HT-29 (cell line): ENCODE measurements at places on chromosomes 11 and 22.
A peak's percentile ranks its signal among the peaks of the same experiment; 100 is the strongest.

- DNase-seq = no peak
Measured at GRCh38 chr22:30370641-30371230, 13.9 kb downstream of the CCDC157 start.

DNA sequence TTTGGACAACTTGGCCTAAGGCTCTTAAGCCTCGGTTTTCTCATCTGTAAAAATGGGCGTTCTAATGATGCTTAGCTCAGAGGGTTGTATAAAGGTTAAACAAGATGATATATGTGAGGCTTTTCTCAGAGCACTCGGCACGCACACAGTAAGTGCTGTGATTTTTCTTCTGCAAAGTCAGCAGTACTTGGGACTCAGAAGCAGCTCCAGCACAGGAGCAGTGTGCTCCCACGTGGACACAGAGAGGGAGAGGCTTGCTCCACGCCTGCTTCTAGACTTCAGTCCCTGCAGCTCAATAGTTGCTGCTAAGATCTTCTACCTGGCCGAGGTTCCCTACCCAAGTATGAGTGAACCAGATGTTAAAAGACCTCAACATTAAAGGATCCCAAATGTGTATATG, 39.9 kb upstream of the PHF21A start:
- DNase-seq = no peak

- DNase-seq = no peak
Measured at GRCh38 chr11:84414920-84415319, 1128.8 kb upstream of the CCDC90B start.

GRCh38 chr22:38230108-38230825, 28.5 kb downstream of the MAFF start:
- peak; percentile 71 for DNase-seq

GRCh38 chr11:92070026-92070889, 154.4 kb upstream of the FAT3 start:
- no peak for DNase-seq

- no peak for DNase-seq
Measured at GRCh38 chr11:120027546-120028180, 110.2 kb downstream of the TRIM29 start.

DNA sequence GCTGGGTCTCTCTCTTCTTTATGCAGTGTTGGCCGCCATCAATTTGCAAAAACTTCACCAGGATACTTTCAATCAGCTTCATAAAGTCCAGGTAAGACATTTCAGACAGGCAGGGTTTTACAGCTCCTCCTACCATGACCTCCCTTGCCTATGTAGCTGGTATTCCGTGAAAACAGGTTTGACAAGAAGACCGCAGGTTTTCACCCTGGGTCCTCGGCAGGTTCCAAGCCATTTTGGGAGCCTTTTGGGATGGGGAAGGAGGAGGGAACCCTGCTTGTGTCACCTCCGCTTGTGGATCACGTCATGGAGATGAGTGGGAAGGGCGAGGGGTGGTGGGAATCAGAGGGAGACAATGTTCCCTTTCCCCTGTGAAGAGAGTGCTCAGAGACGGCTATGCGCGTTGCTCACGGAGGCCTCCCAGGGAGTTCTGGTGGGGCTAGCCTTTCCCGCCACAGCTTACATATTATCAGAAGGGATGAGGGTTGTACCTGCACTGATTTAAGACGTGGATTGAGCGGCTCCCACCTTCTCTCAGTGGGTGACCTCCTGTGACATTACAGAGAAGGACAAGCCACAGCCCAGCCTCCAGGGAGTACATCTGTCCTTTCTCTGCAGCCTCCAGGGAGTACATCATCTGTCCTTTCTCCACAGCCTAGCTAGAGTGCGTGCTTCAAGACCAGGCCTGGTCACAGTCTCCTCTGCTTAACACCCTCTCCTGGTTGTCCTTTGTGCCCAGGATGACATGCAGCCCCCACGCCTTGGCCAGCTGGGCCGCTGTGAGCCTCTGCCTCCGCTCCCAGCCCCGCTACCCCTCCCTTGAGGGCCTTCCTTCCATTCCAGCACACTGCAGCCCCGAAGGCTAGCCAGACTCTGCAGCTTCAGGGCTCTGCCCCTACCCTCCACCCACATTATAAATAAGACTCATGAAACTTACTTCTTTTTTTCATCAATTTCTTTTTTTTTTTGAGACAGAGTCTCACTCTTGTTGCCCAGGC, 17.2 kb downstream of the GLB1L3 start:
- no peak for DNase-seq

DNA sequence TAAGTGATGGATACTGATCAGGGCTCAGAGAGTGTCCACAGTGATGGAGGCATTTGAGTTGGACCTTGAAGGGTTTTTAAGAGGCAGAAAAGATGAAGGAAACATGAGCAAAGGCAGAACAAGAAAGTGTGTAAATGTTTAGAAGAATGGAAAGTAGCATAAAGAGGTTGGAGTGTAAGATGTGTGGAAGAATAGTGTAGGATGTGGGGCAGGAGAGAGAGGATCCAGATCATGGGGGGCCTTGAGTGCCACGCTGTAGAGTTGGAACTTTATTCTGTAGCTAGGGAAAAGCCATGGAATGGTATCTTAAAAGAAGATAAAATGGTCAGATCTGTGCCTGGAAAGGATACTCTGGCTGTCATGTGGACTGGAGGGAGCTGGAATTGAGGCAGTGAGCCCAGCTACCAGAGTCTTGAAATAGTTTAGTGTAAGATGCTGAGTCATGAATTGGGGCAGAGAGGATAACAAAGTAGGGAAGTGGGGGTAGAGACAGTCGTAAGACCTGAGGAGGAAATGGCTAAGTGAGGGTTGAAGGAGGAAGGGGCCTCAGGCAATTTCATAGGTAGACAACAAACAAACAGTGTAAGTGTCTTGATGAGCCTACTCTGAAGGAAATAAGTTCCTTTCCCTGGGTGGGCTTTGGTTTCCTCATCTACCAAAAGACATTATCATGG, 6.7 kb downstream of the KCNE3 start:
- no peak for DNase-seq

GRCh38 chr11:84905411-84905810, 721.7 kb downstream of the DLG2 start:
- no peak for DNase-seq

- no peak for DNase-seq
Measured at GRCh38 chr11:46381819-46382645, 563 bp downstream of the MDK start.

DNA sequence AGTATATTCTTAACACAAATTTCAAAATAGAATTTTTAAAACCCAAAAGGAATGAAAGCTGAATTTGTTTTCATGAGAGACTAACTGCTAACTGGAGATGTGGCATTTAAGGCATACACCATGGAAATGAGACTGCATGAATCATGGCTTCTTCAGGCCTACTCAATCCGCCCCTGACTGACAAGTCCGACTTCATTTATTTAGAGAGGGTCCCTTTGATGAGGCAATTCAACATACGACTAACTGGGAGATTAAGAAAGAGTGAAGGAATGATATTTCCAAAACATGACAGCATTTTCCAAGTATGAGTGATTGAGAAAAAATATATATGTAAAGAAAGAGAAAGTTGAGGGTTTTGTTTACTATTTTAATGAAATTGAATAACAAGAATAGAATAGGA, 720.1 kb downstream of the DLG2 start:
- DNase-seq = no peak

GRCh38 chr11:78459738-78460137, 42.1 kb upstream of the GAB2 start:
- DNase-seq = no peak

- no peak for DNase-seq
Measured at GRCh38 chr11:61174273-61174672, 13.0 kb upstream of the VPS37C start.

GRCh38 chr22:33271390-33272161, 213.4 kb upstream of the SYN3 start:
- no peak for DNase-seq

DNA sequence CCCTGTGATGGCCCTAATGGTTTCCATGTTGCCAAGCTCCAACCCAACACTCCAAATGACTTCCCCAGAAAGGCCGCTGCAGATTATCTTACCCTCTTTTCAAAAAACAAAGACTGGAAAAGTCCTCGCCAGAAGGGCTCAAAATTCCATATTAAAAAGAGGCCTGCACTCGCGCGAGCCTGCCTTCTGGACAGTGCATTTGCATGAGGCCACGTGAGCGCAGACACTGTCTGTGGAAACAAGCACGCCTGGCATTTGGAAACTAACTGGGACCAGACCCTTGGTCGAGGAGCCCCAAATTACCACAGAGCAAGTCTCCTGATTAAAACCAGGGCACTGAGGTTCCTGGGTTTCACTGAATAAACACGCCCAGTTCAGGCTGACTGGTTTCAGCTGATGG, 42.9 kb downstream of the ABTB2 start:
- DNase-seq = no peak

- DNase-seq = no peak
Measured at GRCh38 chr11:72250661-72251464, 6.9 kb upstream of the PHOX2A start.

- no peak for DNase-seq
Measured at GRCh38 chr11:3155691-3156258, 9.3 kb downstream of the OSBPL5 start.

GRCh38 chr11:7413961-7414915, 71.1 kb upstream of the OLFML1 start:
- no peak for DNase-seq

DNA sequence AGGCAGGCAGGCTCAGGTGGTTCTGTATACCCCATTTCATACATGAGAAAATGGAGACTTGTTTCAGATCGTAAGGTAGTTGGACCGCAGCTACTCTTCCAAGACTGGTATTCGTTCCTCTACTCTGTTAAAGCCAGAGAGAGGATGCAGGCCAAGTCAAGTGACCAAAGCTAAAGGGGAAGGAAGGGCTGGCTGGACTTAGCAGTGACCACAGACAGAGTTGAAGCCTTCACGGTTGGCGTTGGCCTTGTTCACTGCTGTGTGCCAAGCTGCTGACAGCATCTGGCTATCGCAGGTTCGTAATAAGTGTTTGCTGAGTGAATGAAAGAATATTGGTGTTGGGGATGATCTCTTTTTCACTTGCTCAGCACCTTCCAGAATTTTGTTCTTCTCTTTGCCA, 64.2 kb downstream of the PTPRJ start:
- DNase-seq = no peak

DNA sequence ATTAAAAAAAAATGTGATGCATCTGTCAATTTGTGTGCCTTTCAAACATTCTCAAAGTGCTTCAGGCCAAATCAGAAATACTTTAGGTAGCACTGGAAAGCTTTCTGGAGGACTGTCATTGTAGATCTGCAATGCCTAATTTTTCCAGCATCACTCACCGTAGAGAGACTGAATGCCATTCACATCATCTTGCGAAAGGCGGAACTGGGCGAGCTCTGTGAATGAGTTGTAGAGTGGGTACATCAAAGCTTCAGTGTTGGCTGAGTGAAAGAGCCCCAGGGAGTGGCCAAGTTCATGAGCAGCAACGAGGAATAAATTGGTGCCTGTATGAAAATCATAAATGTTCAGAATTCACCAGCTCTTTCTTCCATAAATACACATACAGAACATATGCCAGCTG, 4.0 kb downstream of the MMP10 start:
- no peak for DNase-seq

GRCh38 chr11:133956650-133957633, at the start of gene IGSF9B:
Gene IGSF9B (minus strand): TSS chr11:133956968. CDS start chr11:133956754, 214 bp downstream.
- DNase-seq = peak; percentile 94

DNA sequence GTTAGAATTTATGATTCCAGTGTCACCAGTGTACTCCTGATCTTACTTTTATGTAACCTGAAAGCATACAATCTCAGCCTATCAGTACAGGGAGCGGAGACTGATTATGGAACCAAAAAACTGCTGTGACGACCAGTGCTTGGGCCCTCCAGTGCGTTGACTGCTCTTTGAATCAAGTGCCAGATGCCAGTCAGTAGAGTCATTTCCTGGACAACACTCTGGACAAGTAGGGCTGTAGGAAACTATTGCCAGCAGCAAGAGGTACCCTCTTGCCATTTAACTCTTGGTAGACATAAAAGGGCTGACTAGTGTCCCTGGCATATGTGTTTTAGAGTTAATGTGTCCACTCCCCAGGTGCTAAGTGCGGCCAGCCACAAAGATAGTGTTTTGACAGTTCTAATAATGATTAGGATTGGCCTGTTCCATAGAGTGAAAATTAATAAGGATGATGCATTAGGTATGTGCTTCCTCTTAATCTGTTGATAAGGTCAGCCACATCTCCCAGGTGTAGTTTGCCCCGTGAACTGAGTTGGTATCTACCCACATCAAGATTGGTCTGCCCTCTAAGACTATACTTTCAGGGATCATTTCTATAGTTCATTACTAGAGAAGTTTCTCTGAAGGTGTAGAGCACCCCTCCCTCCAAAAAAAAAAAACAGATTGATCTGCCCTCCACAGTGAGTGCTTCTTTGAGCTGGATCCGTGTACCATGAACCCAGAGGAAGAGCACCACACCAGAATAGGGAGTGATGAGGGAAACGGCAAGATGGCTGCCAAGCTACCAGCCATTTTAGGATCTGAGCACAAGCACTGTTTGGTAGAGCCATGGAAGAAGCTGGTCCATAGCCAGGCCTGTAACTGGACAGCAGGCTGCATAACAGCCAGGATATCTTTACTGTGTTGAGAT, 20.7 kb upstream of the AIFM3 start:
- no peak for DNase-seq

DNA sequence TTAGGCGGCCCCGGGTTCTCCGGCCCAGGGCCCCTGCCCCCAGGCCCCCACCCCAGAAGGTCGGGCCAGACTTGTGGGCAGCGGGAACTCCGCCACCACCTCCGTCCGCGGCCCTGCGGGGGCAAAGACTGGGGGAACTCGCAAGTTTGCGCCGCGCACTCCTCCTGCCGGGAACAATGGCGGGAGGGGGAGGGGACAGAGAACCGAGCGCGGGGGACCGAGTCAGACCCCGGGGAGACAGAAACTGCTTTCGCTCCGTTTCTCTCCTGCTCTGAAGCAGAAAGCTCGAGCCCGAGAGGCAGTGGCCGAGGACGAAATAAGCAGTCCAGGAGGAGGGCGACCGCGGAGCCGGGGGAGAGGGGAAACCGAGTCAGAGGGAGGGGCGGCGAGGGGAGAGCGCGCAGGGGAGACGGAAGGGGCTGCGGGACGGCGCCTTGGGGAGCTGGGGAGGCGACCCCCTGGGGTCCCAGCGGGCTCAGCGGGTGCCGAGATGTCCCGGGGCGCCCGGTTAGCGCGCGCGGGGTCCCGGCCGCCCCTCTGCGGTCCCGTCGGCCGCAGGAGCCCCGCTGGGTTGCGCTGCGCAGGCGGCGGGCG, 555 bp downstream of the TP53I11 start:
- DNase-seq = no peak
